ENCODE measurements at places on chromosomes 6 and 20. TPM values are rescaled to one million over a fixed set of nuclear protein-coding genes. Genes with fewer than 3 reads are reported as not detected.

The MATN4 gene
- total RNA-seq = 0.12 TPM

The IRAK1BP1 gene
- total RNA-seq = 0.74 TPM

The TGM6 gene
- not detected for total RNA-seq

The LAMA2 gene
- 0.73 TPM for total RNA-seq

The DLK2 gene
- 5.1 TPM for total RNA-seq

The SLC4A11 gene
- total RNA-seq = 7.8 TPM

The CYP39A1 gene
- total RNA-seq = not detected

The C6orf15 gene
- total RNA-seq = not detected

The PSMA7 gene
- total RNA-seq = 620 TPM

The KIF25 gene
- not detected for total RNA-seq

The APOM gene
- total RNA-seq = 2.9 TPM

The STX11 gene
- 1.8 TPM for total RNA-seq

The BICRAL gene
- total RNA-seq = 2.2 TPM

The C2 gene
- 0.15 TPM for total RNA-seq

The NXT1 gene
- 80.2 TPM for total RNA-seq

The HLA-DQB1 gene
- not detected for total RNA-seq

The HAO1 gene
- not detected for total RNA-seq

The OPN5 gene
- total RNA-seq = not detected

The CLIC5 gene
- total RNA-seq = not detected

The PHACTR1 gene
- not detected for total RNA-seq

The BEND6 gene
- 0.88 TPM for total RNA-seq

The SLC35D3 gene
- total RNA-seq = 0.07 TPM

The SIRPD gene
- total RNA-seq = not detected

The LST1 gene
- total RNA-seq = not detected

The UNC5CL gene
- 0.57 TPM for total RNA-seq

The KIAA1755 gene
- total RNA-seq = 0.21 TPM

The NOX3 gene
- total RNA-seq = not detected

The SEL1L2 gene
- not detected for total RNA-seq

The F13A1 gene
- not detected for total RNA-seq

The PRND gene
- not detected for total RNA-seq

The PARD6B gene
- 2.6 TPM for total RNA-seq

The HTR1B gene
- not detected for total RNA-seq

The TMEM217 gene
- 0.80 TPM for total RNA-seq

The CLPSL2 gene
- total RNA-seq = 1.4 TPM

The FAM217A gene
- total RNA-seq = not detected

The SOX18 gene
- total RNA-seq = 2.8 TPM

The SLC17A1 gene
- total RNA-seq = 0.10 TPM

The KHDC1L gene
- total RNA-seq = 0.51 TPM

The ATP6V1G2 gene
- 0.48 TPM for total RNA-seq

The BPIFB2 gene
- total RNA-seq = not detected

The ANKRD6 gene
- 1.8 TPM for total RNA-seq

The DLL1 gene
- 0.23 TPM for total RNA-seq

The RBPJL gene
- not detected for total RNA-seq

The SLC24A3 gene
- total RNA-seq = 0.03 TPM

The CST4 gene
- not detected for total RNA-seq

The HSD17B8 gene
- total RNA-seq = 15.5 TPM

The MAS1 gene
- total RNA-seq = not detected

The FLOT1 gene
- 74.8 TPM for total RNA-seq

The CLIC1 gene
- 542 TPM for total RNA-seq

The NRM gene
- 29.2 TPM for total RNA-seq

The ARFGEF3 gene
- 0.59 TPM for total RNA-seq

The SLC22A16 gene
- not detected for total RNA-seq

The SSTR4 gene
- total RNA-seq = not detected

The WFDC2 gene
- total RNA-seq = not detected

The KHDRBS2 gene
- not detected for total RNA-seq
